ENCODE measurements at places on chromosomes 2 and 18. TPM values are rescaled to one million over a fixed set of nuclear protein-coding genes. Genes with fewer than 3 reads are reported as not detected.
A peak's percentile ranks its signal among the peaks of the same experiment; 100 is the strongest.

DNA sequence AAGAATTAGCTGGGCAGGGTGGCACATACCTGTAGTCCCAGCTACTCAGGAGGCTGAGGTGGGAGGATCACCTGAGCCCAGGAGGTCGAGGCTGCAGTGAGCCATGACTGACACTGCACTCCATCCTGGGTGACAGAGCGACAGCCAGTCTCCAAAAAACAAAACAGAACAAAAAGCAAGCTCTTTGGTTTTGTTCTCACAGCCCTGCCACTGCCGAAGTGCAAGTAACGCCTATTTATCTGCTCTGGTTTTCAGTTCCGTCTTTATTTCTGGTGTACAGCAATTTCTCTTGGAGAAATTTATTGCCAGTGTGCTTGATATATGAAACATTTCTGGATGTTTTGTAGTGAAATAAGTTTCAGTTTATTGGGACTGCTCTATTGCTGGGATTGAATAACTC is 61.9 kb downstream of the RAB10 start:
- no peak for DNase-seq

- DNase-seq: no peak
Observed at GRCh38 chr2:167334146-167334742, 446.0 kb downstream of the XIRP2 start.

GRCh38 chr18:2966560-2966959 is 46.4 kb downstream of the LPIN2 start:
- DNase-seq: no peak

- DNase-seq: no peak
Observed at GRCh38 chr2:3348767-3349166, 28.9 kb downstream of the EIPR1 start.

GRCh38 chr2:105113616-105114291 is 75.9 kb downstream of the MRPS9 start:
- no peak for DNase-seq

GRCh38 chr2:46718784-46719183 is 196.8 kb downstream of the MCFD2 start:
- DNase-seq: no peak

- DNase-seq: no peak
Observed at GRCh38 chr2:95018861-95019550, 6.5 kb upstream of the MAL start.

DNA sequence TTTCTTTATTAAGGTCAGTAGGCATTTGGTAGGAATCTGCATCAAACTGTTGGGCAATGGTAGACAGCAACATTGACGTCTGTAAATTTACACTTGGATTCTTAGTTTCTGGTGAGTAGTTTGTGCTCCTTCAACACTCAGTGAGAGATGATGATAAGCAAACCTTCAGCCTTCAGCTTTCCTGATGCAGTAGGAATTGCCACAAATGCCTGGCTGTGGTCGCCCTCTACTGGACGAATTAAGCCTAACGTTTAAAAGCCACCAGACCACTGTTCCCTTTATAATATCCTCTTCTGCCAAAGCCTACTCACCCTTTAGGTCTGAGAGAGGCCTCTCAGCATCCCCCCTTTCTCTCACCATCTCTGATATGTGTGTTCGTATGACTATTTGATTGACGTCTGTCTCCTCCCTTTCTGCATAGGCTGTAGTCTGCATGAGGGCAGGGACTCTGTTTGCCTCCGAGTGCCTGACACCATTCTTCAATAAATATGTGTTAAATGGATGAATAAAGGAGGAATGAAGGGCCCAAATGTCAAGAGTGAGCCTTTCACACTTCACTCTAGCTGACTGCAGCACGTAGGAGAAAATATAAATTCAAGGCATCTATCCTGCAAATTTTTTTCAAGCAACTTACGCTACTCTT is 47.0 kb upstream of the PLEKHM3 start:
- peak; percentile 48 for DNase-seq

DNA sequence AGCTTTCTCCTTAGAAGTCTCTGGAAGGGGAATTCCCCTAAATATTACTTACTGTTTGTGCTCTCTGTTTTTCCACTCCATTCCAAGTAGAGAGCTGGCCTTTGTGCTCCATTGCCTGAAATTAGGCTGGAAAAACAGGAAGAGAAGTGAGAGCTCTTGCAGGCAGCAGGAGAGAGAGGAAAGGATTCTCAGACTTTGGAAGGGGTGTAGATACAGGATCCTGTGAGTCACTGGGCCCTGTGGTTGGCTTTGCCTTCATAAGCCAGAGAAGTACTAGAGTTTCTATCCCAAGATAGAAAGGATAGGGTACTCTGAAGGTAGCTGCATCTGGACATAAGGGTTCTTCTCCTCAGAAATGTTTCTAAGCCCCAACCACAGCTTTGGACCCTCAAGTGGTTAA is 188.9 kb downstream of the CMPK2 start:
- no peak for DNase-seq

- no peak for DNase-seq
Observed at GRCh38 chr2:81263989-81264388, 959.4 kb upstream of the LRRTM1 start.

DNA sequence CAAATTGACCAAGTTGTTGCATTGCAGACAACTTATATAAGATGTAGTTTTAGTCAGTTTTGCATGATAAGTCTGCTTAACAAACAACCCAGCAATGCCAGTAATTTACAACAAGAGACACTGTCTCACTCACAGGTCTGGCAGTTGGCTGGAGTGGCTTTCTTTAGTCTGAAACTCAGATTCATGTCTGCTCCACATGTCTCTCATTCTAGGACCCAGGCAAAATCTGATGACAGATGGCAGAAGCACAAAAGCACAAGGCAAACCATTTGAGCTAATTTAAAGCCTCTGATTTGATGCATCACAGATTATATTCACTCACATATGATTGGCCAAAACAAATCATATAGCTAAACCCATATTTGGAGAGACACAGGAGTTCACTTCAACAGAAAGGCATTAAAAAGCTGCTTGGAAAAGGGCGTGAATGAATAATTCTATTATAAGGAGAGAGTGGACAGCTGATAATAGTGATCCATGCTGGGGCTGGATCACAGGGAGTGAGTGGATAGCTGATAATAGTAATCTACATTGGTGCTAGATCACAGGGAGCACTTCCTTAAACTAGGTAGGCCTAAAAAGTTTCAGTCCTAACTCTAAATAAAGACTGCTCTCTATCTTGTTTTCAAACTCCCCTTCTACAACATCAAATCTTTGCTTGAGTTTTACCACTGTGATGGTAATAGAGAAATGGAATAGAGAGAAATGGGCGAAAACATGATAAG is 593.2 kb upstream of the ZNF804A start:
- no peak for DNase-seq

GRCh38 chr2:200359552-200359951 is 53.1 kb downstream of the SPATS2L start:
- no peak for DNase-seq

DNA sequence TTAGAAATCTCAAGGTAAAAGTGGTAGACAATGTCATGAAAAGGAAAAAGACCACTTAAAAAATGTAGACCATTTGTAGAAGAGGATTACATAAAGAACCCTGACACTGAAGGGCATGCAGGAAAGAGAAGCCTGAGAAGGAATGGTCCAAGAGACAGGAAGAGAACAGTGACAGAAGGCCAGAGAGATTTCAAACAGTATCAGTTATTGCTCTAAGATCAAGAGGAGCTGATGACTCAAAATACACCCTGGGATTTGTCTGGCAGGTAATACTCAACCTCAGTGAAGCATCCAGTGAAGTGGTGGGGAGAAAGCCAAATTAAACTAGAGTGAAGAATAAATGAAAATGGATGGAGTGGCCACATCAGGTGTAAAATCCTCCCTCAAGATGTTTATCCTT is 100.5 kb downstream of the PDE11A start:
- DNase-seq: no peak

DNA sequence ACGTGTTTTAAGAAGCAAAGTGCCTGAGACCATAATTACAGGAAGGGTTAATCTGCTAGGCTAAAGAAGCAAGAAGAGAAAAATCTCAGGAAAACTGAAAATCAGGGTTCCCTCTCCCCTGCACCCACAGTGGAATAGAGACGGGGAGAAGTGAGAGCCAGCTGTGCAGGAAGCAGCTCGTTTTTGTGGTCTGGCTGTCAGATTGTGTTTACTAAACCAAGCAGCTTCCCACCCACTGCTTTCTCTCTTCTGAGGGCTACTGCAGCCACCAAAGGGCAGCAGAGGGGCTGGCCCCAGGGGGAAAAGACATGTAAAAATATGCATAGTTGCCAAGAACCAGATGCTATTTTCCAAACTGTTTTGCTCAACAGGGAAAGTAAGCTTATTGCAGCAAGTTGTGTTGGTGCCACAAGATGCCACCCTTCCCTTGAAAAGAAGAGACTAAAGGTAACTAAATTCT is 72.6 kb upstream of the THUMPD2 start:
- DNase-seq: no peak

DNA sequence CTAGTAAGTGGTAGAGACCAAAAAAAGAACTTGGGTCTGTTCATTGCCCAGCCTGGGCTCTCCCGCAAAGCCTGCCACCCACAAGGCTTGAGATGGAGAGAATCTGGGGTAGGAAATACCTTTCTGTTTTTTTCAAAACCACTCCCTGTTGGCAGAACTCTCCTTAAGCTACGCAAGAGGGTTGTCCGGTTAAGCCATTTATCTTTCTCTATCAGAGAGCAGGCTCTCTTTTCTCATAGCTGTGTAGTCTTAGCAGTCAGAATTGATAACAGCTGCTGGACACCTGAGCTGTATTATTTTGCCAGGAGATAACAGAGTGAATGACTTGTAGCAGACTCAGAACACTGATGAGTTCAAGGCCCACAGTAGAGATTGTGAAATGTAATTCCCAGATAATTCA is 1088.1 kb downstream of the TSN start:
- no peak for DNase-seq

- DNase-seq: no peak
Observed at GRCh38 chr2:7588295-7588694, 671.1 kb downstream of the RNF144A start.

DNA sequence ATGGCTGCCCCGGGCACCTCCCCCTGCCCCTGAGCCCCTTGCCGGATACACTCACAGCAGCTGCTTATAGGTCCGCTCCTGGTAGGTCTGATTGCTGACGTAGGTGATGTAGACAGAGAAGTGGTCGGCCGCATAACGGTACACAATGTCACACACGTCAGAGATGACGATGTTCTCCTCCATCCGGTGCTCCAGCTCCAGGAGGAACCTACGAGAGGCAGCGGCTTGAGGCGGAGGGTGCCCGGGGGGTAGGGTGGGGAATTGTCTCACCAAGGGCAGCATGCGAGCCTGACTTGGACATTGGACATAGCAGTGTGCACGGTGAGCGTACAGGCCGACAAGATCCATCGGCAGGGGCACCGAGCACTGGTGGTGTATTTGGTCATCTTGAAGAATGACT is 22.8 kb downstream of the SNORC start:
- no peak for DNase-seq

GRCh38 chr2:235051436-235052260 is 99.8 kb downstream of the SH3BP4 start:
- DNase-seq: no peak

EML6 gene
- 0.56 TPM for total RNA-seq

NEU4 gene
- not detected for total RNA-seq

REG1B gene
- not detected for total RNA-seq

HJURP gene
- 0.40 TPM for total RNA-seq

Measured in Right ventricle myocardium superior (tissue), 1 donor.